ENCODE measurements at places on chromosomes 2 and 18. TPM values are rescaled to one million over a fixed set of nuclear protein-coding genes. Genes with fewer than 3 reads are reported as not detected.

SPATA3 gene
- not detected for total RNA-seq

LHCGR gene
- total RNA-seq = not detected

ABCB11 gene
- total RNA-seq = not detected

REG3A gene
- not detected for total RNA-seq

CLEC4F gene
- not detected for total RNA-seq

COL6A3 gene
- total RNA-seq = 1,617 TPM

STK17B gene
- 19.8 TPM for total RNA-seq

SPP2 gene
- not detected for total RNA-seq

ATP8B1 gene
- total RNA-seq = 43.2 TPM

LAPTM4A gene
- total RNA-seq = 170 TPM

C18orf54 gene
- 5.3 TPM for total RNA-seq

WDR75 gene
- 71.7 TPM for total RNA-seq

HAAO gene
- 0.37 TPM for total RNA-seq

BIRC6 gene
- 118 TPM for total RNA-seq

LAMA3 gene
- 3.9 TPM for total RNA-seq

OR6B2 gene
- not detected for total RNA-seq

CDKL4 gene
- total RNA-seq = 1.2 TPM

ZBTB7C gene
- under 0.01 TPM for total RNA-seq

CELF4 gene
- not detected for total RNA-seq

ACMSD gene
- total RNA-seq = not detected
